ENCODE measurements at places on chromosomes 2 and 18.

DNA sequence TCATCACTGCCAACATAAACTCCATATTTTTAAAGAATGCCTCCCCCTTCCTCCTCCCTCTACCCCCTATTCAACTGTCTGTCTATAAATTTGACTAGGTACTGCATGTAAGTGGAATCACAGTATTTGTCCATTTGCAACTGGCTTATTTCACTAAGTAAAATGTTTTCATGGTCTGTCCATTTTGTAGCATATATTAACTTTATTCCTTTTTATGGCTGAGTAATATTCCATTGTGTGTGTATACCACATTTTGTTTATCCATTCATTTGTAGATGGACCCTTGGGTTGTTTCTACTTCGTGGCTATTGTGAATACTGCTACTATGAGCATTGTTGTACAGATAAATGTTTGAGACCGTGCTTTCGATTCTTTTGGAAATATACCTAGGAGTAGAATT is 10.7 kb downstream of the SEH1L start:
- no peak for DNase-seq

- no peak for DNase-seq
These were observed 4.5 kb upstream of the MTLN start for GRCh38 chr2:110216803-110217202.

DNA sequence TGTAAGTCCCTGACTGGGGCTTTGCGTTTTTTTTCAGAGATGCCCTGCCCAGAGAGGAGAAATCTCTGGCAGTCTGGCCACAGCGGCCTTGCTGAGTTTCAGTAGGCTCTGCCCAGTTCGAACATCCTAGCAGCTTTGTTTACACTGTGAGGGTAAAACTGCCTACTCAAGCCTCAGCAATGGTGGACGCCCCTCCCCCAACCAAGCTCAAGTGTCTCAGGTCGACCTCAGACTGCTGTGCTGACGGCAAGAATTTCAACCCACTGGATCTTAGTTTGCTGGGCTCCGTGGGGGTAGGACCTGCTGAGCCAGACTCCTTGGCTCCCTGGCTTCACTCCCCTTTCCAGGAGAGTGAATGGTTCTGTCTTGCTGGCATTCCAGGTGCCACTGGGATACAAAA is 31.7 kb downstream of the L3MBTL4 start:
- DNase-seq: no peak

DNA sequence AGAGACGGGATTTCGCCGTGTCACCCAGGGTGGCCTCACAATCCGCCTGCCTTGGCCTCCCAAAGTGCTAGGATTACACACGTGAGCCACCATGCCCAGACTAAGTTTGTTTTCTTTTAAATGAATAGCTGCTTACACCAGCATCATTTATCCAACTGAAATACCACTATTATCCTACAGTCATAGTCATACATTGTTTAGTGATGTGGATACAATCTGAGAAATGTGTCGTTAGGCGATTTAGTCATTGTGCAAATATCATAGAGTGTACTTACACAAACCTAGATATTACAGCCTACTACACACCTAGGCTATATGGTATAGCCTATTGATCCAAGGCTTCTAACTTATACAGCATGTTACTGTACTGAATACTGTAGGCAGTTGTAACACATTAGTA is 10.3 kb downstream of the ZC3H15 start:
- DNase-seq: no peak

DNA sequence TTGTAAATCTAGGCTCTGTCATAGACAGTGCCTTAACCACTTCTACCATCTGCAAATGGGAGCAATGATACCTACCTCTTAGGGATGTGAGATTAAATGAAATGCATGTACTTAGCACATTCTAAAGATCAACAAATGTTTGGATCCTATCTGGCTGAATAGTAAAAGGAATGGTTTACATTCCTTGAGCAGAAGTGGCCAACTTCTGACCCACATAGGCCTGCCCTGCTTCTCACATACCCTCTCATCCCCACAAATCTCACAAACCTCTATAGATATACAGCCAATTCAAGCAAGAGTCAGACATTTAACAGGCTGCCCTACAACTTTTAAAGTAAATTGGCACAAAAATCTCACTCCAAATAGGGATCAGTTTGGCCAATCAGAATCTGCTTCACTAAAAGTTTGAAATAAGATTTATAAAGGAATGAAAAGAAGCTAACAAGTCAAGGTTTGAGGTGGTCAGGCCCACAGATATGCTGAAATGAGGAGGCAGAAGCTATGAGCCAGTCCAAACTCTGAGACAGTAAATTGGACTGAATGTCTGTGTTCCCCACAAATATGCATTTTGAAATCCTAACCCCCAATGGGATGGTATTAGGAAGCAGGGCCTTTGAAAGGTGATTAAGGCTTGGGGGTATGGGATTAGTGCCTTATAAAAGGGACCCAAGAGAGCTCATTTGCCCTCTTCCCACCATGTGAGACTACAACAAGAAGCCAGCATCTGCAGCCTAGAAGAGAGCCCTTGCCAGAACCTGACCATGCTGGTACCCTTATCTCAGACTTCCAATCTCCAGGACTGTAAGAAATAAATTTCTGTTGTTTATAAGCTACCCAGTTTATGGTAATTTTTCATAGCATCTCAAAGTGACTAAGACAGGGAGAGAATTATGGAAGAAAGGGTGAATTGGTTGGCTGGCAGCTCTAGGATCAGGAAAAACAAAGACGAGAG is 227.8 kb upstream of the RBMS1 start:
- DNase-seq: no peak

DNA sequence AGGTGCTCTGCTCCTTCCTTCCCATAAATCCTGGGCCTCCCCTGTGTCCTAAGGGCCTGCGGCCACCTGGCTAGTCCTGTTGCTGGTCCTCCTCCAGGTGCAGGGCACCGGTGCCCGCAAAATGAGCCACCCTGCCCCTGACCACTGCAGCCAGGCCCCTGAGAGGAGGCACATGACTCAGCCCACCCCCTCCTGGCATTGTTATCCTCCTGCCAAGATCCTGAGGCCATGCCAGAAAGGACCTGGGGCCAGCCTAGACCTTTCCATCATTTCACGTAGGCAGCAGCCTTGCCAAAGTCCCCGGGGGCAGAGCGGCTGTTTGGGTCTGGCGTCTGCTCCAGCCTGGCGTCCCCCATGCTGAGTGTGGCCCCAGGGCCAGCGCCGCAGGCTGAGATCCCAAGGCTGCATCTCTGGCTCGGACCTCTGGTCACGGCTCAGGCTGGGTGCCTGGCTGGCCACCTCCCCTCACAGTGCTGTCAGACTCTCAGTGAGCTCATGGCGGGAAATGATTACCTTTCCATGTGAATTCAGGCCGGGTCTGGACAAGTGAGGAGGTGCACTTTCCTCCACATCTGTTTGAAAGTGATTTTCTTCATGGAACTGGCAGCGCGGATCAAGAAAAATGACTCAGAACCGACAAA is 81.0 kb downstream of the NDUFA10 start:
- DNase-seq: no peak

Data from NCI-H226 (cell line).